ENCODE measurements at places on chromosomes 6 and 20. TPM values are rescaled to one million over a fixed set of nuclear protein-coding genes. Genes with fewer than 3 reads are reported as not detected.

GRCh38 chr20:58702161-58702510 lies 9.5 kb downstream of the NPEPL1 start:
- no peak for DNase-seq

GRCh38 chr20:3390759-3391425 lies 16.6 kb downstream of the DNAAF9 start:
- DNase-seq: no peak

The MATN4 gene
- polyA plus RNA-seq: not detected

The BPIFB4 gene
- polyA plus RNA-seq: 0.13 TPM

The RUNX2 gene
- 0.81 TPM for polyA plus RNA-seq

The ZC3H12D gene
- polyA plus RNA-seq: 2.0 TPM

Measured in small intestine (tissue), 16 donors.